ENCODE measurements at places on chromosomes 2 and 18. TPM values are rescaled to one million over a fixed set of nuclear protein-coding genes. Genes with fewer than 3 reads are reported as not detected.

Gene ANTXR1
- 3.7 TPM for total RNA-seq

Gene PSTPIP2
- total RNA-seq = 10.6 TPM

Gene RMDN2
- total RNA-seq = 18.5 TPM

Gene C2orf78
- total RNA-seq = not detected

Gene VIT
- not detected for total RNA-seq

Gene CLIP4
- total RNA-seq = 4.2 TPM

Gene PLB1
- 1.4 TPM for total RNA-seq

Gene ALPP
- total RNA-seq = not detected

Gene TMX3
- total RNA-seq = 19.7 TPM

Gene TMEM178A
- 1.4 TPM for total RNA-seq

Gene ANKRD53
- total RNA-seq = 0.50 TPM

Gene MBD1
- 31.3 TPM for total RNA-seq

Gene DOK1
- 3.1 TPM for total RNA-seq

Gene ZNF804A
- not detected for total RNA-seq

Gene C1QL2
- total RNA-seq = not detected

Gene CRYGC
- total RNA-seq = not detected

Gene RFX8
- not detected for total RNA-seq

Gene FHOD3
- total RNA-seq = 0.65 TPM

Gene ZDBF2
- total RNA-seq = 4.3 TPM

Gene ICOS
- total RNA-seq = not detected

Gene ASIC4
- not detected for total RNA-seq

Gene ETAA1
- total RNA-seq = 2.8 TPM

Gene IL1R1
- total RNA-seq = 49.1 TPM

Gene TFCP2L1
- 0.31 TPM for total RNA-seq

Gene ACTG2
- total RNA-seq = 1.1 TPM

Gene FEV
- total RNA-seq = not detected

Gene PXDN
- total RNA-seq = 20.1 TPM

Gene C2orf80
- total RNA-seq = not detected

Gene PLEKHH2
- total RNA-seq = 2.0 TPM

Gene ITSN2
- total RNA-seq = 27.3 TPM

Gene HS6ST1
- 30.6 TPM for total RNA-seq

Gene CCDC150
- total RNA-seq = 1.2 TPM

Gene LTBP1
- total RNA-seq = 9.1 TPM

Gene MEIS1
- 4.8 TPM for total RNA-seq

Gene UGT1A8
- 2.5 TPM for total RNA-seq

Gene PRKAG3
- total RNA-seq = not detected

Gene KLHL14
- 0.09 TPM for total RNA-seq

Gene ANKRD30BL
- total RNA-seq = not detected

Gene SERPINB13
- not detected for total RNA-seq

Gene EVX2
- total RNA-seq = not detected

Data from right lobe of liver (tissue), 6 donors.